Stromal cell of bone marrow (primary cell): ENCODE measurements at places on chromosomes 1 and 21.

DNA sequence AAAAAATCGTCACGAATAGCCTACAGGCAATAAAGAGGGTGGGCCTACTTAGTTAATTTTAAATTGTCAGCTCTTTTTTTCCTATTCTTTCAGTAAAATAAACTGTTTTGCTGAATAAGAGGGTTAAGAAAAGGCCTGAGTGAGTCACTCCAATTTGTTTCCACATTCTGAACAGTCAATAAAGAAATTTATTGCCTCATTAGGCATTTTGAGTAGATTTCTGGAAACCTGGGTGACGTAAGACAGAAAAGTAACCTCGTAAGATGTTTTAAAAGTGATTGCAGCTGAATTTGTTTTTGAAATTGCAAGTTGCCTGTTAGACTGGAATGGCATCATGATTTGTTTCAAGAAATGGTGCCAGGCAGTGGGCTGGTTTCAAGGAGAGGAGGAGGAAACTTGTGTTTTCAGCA lies 439.3 kb downstream of the USP25 start:
- peak; percentile 33 for DNase-seq

- DNase-seq: no peak
Measured at GRCh38 chr1:7960867-7961215, 670 bp upstream of the PARK7 start.

DNA sequence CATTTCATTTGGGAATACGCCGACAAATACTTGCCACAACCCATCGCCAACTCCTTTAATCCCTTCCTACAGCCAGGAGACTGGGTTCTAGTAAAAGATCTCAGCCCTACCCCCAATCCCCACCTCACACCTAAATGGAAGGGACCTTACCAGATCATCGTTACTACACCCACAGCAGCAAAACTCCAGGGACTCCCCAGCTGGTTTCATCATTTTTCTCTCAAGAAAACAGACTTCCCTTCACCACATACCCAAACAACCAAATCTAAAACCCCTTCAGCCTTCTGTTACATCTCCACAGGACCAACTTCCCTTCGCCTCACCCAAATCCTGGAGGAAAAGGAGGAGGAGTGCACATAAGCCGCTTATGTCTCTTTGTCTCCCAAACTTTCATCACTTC lies 23.7 kb upstream of the SLC2A5 start:
- no peak for DNase-seq

DNA sequence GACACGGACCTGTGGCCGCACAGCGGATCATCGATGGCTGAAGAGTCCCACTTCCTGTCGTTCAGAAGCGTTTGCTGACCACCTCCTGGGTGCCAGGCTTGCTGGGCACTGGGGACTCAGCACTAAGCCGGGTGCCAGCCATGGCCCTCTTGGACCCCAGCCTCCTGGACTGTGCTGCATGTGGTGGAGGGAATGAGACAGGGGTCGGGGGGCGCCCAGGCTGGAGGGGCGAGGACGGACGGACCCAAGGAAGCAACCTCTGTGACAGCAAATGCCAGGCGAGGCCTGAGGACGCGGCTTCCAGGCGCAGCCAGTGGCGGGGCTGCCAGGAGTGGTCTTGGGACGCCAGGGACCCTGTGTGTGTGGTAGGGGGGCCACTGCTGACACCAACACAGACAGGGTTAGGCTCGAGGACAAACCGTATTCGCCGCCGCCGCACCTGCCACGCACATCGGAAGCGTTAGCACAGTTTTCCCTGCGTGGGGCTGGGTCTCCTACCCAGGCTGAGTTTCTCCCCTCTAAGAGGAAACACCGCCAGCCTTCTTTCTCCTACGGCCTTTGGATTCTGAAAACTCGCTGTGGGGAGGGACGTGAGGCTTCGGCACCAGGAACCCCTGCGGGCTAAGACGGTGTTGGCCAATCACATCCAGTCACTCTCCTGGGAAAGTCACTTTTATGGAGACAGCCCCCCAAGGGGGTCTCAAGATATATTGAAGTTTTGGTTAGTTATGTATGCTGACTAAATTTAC lies 3.1 kb upstream of the MXRA8 start:
- DNase-seq: no peak

DNA sequence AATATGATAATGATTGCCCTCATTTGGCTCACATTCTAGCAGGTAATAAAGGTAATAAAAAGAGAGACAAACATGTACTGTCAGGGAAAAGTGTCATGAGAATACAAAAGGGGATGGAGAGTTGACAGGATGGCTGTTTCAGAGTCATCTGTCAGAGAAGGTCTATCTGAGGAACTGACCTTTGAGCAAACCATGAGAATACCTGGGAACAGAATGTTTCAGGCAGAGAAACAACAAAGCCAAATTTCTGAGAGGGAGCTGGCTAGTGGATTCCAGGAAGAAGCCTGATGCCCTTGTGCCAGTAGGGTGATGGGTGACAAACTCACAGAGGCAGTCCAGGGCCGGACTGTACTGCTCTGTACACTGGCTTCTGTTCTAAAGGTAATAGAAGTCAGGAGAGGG lies 107.2 kb downstream of the C1orf21 start:
- DNase-seq: no peak

- DNase-seq: no peak
Measured at GRCh38 chr1:172658871-172659453, at the start of gene FASLG. FASLG (plus strand) TSS chr1:172659103; CDS start chr1:172659202, 99 bp downstream.

GRCh38 chr1:172547071-172547470 lies 14.1 kb downstream of the SUCO start:
- DNase-seq: no peak

GRCh38 chr1:205704903-205705302 lies 24.6 kb upstream of the SLC45A3 start:
- no peak for DNase-seq

GRCh38 chr1:168972225-168972624 lies 134.3 kb upstream of the ATP1B1 start:
- no peak for DNase-seq

DNA sequence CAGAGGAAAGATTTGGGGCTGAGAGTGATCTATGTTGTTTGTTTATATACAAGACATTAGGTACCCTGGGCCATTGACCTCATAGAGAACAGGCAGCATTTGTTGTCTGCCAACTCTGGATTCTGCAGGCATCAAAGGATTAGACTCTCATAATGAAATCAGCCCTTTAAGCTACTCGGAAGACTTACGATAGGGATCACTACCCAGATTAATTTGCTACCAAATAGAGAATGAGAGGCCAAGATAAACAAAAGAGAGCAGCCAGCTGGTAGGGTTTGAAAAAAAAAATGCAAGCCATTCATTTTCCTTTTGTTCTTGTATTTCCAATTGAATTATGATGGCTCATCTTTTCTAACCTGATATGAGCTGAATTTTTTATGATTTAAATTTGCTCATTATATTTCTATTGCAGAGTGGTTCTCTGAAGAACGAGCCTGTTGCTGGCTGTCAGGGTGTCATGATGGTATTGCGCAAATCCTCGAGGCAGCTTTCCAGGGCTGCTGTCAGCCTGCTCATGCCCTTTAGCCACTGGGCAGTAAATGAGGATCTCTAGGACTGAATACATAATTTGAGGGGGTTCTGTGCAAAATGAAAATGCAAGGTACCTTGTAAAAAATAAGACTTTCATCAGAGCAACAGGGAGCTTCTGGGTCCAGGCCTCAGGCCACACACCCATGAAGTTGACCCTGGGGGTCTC lies 116.4 kb upstream of the KCNJ15 start:
- DNase-seq: peak; percentile 61

GRCh38 chr1:30005972-30006619 lies 717.3 kb downstream of the MATN1 start:
- no peak for DNase-seq

- DNase-seq: no peak
Measured at GRCh38 chr1:109354929-109355328, 42.8 kb downstream of the SORT1 start.

DNA sequence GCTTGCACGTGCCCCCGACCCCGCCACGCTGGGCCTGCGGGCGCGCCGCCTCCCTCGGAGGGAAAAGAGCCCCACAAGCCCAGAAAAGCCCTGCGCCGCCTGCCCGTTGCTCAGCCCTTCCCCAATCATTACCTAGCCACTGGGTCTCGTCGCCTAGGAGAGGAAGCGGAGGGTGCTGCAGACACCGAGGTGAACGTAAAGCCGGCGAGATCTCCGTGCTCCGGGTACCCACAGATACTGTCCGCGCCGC lies at the start of gene ENO1:
ENO1 (minus strand) TSS at position 239 of the 250 bp plus-strand sequence. CDS start 3,778 bp downstream, outside the sequence.
- no peak for DNase-seq
